ENCODE measurements at places on chromosomes 5 and 9. TPM values are rescaled to one million over a fixed set of nuclear protein-coding genes. Genes with fewer than 3 reads are reported as not detected.
A peak's percentile ranks its signal among the peaks of the same experiment; 100 is the strongest.

The FBP2 gene
- not detected for total RNA-seq

DNA sequence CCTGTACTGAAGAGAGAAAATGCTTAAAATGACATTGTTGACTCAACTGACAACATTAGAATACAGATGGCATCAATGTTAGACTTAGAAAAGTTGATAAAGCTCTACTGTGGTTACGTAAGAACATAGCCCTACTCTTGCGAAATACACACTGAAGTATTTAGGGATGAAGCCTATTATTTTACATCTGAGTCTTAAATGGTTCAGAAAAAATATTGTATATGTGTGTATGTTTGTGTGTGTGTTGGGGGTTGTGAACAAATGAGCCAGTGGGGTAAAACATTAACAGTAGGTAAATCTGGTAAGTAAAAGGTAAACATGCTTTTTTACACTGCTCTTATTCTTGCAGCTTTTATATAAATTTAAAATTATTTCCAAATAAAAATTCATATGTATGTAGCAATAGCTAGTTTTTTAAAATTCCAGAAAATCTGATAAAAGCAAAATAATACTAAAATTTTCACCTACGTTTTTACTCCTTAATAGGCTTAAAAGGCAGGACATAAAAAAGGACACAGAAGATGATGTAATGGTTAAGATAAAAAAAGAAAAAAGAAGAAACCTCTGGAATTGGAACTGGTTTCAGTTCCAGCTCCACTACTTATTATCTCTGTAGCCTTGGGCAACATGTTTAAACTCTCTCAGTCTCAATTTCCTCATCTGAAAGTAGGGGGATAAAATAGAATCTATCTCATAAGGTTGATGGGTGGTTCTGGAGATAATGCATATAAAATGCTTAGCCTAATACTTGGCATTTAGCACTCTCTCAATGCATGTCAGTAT, 44.3 kb downstream of the GARNL3 start:
- peak; percentile 22 for DNase-seq
- no peaks in the 10 kb centered on the region for H3K4me1 ChIP-seq
- no peak overlapping the region for H3K27ac ChIP-seq
- H3K4me3 ChIP-seq: no peak overlapping the region

GRCh38 chr5:43432486-43433375, 20.5 kb upstream of the CCL28 start:
- peak; percentile 90 for DNase-seq
- H3K36me3 ChIP-seq: no peaks in the 10 kb centered on the region
- H3K27ac ChIP-seq: no peak overlapping the region
- H3K27me3 ChIP-seq: no peaks in the 10 kb centered on the region
- H3K4me1 ChIP-seq: peaks cover 6% of the 10 kb centered on the region
- H3K4me3 ChIP-seq: no peak overlapping the region

The TSSK1B gene
- total RNA-seq: 0.20 TPM

- H3K27me3 ChIP-seq: no peaks in the 10 kb centered on the region
- H3K36me3 ChIP-seq: no peaks in the 10 kb centered on the region
- no peaks in the 10 kb centered on the region for H3K4me1 ChIP-seq
These were observed 18.7 kb downstream of the ADAMTS13 start for GRCh38 chr9:133440874-133441273.

- H3K4me3 ChIP-seq: no peak overlapping the region
- H3K4me1 ChIP-seq: peaks cover 4% of the 10 kb centered on the region
- H3K36me3 ChIP-seq: no peaks in the 10 kb centered on the region
- no peak overlapping the region for H3K27ac ChIP-seq
- no peaks in the 10 kb centered on the region for H3K27me3 ChIP-seq
- DNase-seq: no peak
These were observed 250.1 kb downstream of the GAS1 start for GRCh38 chr9:86697213-86697612.

The NFIL3 gene
- 37.5 TPM for total RNA-seq

GRCh38 chr5:10856683-10857337, 95.8 kb upstream of the DAP start:
- no peaks in the 10 kb centered on the region for H3K36me3 ChIP-seq
- H3K4me1 ChIP-seq: peaks cover 15% of the 10 kb centered on the region
- H3K4me3 ChIP-seq: peak overlapping the region; percentile 26
